NCI-H446 (cell line): ENCODE measurements at places on chromosomes 3 and 15.

GRCh38 chr3:7585052-7585451, 724.1 kb downstream of the GRM7 start:
- no peak for DNase-seq

GRCh38 chr15:60115579-60116380, 111.7 kb downstream of the FOXB1 start:
- peak; percentile 10 for DNase-seq

GRCh38 chr3:140602781-140603180, 75.1 kb upstream of the TRIM42 start:
- no peak for DNase-seq

DNA sequence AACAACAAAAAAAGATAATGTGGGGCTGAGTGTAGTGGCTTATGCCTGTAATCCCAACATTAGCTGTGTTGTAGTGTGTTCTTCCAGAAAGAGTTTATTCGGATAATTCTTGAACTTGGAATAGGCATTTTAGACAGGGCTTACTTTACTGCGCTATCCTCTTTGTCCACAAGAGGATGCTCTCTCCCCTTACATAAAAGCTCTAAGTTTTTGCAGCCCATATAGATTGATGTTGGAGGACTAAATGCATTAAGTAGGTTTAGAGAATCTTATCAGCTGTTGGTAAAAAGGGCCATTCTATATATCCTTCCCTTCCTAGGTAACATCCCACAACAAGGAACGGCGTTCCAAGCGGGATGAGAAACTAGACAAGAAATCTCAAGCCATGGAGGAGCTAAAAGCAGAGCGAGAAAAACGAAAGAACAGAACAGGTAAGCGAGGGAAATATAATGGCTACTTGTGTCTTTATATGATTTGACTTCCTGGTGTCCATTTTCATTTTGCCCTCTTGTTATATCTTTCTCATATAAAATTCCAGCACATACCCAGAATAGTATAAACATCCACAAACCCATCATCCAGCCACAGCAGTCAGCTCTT, 27.8 kb upstream of the ITPKA start:
- peak; percentile 25 for DNase-seq

- DNase-seq, result peak; percentile 36
Observed at GRCh38 chr15:90030376-90030775, 29.3 kb downstream of the ZNF710 start.

DNA sequence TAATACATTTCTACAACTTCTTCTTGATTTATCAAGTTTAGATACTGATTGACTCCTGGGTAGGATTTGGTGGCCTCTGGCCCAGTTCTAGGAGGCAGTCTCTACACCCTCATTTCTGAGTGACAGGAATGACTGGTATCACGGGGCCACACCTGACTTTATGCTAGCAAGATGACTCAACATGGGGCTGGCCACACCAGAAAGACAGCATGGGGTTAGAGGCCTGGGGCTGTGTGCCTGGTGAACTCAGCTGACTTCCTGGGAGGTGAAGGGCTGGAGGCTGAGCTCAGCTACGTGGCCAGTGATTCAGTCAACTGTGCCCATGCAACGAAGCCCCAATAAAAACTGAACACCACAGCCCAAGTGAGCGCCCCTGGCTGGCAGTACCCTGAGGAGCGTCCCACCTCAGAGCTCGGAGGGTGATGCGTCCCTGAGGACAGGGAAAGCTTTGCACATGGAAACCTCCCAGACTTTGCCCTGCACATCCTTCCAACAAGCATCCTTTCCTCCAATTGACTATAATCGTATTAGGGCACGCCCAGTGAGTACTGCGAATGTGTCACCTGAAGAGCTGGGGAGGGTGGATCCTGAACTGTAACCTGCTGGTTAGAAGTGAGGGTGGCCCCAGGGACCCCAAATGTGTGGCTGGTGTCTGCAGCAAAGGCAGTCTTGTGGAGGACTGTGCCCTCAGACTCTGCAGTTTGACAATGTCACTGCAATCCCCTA, 57.2 kb downstream of the NIPA2 start:
- DNase-seq, result no peak

DNA sequence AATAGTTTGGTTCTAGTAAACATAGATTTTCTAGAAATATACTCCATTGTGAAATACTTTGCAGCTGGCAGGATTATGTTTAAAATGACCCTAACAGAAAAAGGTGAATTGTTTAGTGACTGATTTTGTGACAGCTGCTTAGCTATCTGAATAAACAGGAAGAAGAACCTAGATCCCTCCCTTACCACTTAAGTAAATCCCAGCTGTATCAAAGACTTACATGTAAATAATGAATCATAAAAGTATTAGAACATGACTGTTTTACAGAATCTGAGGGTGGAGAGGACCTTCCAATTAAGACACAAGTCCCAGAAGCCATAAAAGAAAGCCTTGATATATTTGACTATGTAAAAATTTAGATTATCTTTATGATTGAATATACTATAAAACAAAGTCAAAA, 15.9 kb downstream of the SLC49A4 start:
- no peak for DNase-seq

- no peak for DNase-seq
Observed at GRCh38 chr15:66724732-66725463, 22.9 kb downstream of the SMAD6 start.

- no peak for DNase-seq
Observed at GRCh38 chr3:11452312-11452711, 180.1 kb downstream of the ATG7 start.

- DNase-seq, result no peak
Observed at GRCh38 chr3:30777426-30778113, 116.9 kb downstream of the GADL1 start.

DNA sequence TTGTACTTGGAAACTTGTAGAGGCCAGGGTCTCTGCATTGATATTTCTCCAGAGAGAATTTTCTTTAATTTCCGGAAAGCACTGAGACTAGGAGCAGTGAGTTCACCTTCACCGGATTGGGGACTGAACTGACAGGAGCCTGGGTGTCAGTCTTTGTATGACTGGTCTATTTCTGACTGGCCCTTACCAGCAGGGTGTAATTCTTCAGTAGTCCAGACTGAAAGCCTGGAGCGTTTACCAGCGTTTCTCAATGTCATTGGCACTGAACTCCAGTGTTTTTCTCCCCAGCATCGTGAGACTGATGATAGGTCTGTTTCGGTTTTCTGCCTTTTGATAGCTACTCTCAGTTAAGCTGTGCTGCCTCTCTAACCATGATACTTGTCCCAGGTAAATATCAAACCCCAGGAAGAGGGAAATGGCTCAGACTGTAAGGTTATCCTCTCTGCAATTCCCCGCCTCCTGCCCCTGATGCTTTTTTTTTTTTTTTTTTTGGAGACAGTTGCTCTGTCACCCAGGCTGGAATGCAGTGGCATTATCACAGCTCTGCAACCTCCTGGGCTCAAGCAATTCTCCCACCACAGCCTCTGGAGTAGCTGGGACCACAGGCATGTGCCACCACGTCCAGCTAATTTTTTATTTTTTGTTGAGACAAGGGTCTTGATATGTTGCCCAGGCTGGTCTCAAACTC, 103.6 kb downstream of the CACNA2D3 start:
- DNase-seq, result no peak

DNA sequence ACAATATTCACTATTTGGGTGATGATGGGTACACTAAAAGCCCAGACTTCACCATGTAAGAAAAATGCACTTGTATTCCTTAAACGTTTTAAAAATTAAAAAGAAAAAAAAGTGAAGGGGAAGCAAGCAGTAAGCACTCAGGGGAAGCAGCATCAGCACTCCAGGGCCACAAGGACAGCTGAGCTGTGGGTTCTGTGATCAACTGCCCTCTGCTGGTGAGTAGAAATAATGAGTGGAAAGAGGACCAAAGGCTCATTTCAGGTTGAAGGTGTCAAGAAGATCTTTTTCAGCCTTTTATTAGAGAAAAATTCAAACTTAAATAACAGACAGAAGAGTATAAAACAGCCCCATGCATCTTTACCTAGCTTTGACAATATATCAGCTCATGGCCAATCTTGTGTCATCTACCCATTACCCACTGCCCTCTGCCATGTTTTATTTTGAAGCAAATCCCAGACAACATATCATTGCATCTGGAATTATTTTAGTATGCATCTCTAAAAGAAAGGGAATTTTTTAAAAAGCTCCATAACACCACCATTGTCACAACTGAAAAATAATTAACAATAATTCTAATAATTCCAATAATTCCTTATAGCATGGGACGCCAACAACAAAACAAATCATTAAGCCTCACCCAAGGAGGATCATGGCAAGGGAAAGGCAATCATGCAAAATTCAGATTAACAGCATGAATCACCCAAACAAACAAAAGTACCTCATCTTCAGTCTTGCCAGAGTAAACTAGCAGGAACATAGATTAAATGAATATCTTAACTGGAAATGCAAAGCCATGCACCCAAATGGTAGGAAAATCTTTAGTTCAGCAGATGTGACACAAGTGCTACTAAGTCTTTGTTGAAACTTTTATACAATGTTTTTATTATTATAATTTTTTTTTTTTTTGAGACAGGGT, 42.5 kb downstream of the TAMM41 start:
- DNase-seq, result peak; percentile 27

GRCh38 chr3:100073714-100074307, 40.5 kb downstream of the FILIP1L start:
- DNase-seq, result no peak

- no peak for DNase-seq
Observed at GRCh38 chr15:57797110-57797509, 90.6 kb downstream of the POLR2M start.

GRCh38 chr15:66566963-66567531, 1.2 kb upstream of the LCTL start:
- DNase-seq, result peak; percentile 69

- DNase-seq, result no peak
Observed at GRCh38 chr15:96362011-96362754, 31.7 kb downstream of the NR2F2 start.

DNA sequence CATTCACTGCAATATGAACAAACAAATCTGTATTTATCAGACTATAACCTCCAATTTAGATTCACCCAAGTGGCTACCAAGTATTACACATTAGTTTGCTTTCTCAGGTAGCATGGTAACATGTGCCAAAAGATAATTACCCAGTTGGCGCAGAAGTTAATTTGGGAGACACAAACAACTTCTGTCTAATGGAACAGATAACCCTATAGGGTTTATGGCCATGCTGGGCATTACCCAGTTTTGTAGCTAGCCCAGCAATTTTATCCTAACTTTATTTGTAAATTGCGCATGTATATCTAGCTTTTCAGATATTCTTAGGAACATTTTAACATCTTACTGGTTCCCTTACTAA, 780 bp downstream of the RPL22L1 start:
- DNase-seq, result no peak

- no peak for DNase-seq
Observed at GRCh38 chr3:53809267-53809666, 37.0 kb downstream of the CHDH start.

DNA sequence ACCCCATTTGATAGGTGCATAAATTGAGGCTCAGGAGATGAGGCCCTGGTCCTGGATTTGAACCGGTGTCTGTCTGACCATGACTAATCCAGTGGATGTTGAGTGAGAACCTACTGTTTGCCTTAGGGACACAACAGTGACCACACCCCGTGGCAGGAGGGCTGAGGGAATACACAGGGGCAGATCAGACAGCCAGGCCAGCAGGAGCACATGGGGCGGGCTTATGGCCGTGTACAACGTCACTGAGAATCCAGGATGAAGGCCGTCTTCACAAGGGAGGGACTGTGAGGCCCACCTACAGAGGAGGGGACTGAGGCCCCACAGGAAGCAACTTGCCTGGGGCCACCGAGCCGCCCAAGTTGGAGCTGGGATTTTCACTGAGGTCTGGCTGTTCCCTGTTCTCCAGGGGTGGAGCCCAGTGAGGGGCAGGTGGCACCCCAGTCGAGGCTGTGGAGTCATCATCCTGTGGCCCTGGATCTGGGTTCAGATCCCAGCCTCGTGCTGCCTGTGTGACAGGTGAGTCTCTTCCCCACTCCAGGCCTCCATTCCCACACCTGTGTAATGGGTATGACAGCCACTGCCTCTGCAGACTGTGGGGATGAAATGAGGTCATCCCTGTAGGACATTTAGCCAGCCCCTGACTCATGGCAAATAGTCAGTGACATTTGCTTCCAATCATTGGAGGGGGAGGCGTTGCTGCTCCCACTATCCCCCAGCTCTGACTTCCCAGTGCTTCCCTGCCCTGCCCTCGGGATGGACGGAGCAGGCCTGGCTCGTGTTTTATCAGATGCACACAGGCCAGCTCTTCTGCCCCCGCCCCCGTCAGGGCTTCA, 6.3 kb upstream of the PLXND1 start:
- no peak for DNase-seq

DNA sequence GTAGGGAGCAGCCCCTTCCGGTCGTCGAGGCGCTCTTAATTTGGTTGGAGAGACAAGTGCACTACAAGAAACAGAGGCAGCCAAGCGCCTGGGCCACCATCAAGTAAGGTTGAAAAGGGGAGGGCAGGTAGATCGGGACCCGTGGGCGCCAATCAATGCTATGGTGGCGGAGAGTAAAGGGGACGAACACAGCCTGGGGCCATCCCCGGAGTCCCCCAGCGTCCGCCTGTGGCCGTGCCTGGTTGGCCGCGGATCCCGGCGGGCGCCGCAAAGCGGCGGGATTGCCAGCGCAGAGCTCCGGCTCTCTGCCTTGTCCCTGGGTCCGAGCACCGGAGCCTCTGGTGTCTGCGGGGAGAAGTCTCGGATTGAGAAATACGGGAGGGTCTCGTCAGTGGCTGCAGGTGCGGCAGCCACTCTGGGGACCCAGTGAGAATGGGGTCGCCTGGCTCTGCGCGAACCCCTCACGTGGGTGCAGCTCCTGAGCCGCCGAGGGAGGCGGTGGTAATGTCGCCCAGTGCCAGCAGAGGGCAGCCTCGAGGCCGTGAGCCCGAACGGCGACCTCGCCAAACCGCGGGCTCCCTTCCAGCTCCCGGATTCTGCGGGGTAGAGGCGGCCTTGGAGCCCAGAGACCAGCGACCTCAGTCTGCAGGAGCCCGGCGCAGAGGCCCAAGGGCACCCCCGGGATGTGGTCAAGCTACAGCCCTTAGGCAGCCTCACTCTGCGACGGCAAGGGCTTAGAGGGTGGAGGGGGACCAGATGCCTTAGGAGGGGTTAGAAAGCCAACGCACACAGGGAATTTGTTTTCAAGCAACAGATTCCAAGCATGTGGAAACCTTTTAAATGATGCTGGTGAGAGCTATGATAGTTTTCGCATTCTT, 10.8 kb downstream of the FOXL2 start:
- DNase-seq, result peak; percentile 88

DNA sequence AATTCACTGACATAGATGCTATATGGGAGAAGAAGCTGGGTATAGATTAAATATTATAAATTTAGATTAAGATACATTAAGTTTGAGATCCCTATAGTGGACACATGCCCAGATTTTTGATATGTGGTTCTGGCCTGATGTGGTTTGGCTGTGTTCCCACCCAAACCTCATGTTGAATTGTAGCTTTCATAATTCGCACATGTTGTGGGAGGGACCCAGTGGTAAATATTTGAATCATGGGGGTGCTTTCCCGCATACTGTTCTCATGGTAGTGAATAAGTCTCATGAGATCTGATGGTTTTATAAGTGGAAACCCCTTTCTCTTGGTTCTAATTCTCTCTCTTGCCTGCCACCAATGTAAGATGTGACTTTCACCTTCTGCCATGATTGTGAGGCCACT, 189.4 kb upstream of the CD96 start:
- DNase-seq, result no peak

- DNase-seq, result no peak
Observed at GRCh38 chr3:23175341-23176083, 27.6 kb upstream of the UBE2E2 start.

- DNase-seq, result no peak
Observed at GRCh38 chr15:28101201-28101600, 2.1 kb upstream of the OCA2 start.

GRCh38 chr3:78642226-78643035, 1125.4 kb downstream of the ROBO1 start:
- DNase-seq, result no peak

GRCh38 chr3:122681284-122681973, 790 bp downstream of the PARP14 start:
- DNase-seq, result no peak
